ENCODE measurements at places on chromosomes 16 and 17. TPM values are rescaled to one million over a fixed set of nuclear protein-coding genes. Genes with fewer than 3 reads are reported as not detected.

The NAGS gene
- polyA plus RNA-seq = 0.55 TPM

The BCL6B gene
- polyA plus RNA-seq = 18.9 TPM

DNA sequence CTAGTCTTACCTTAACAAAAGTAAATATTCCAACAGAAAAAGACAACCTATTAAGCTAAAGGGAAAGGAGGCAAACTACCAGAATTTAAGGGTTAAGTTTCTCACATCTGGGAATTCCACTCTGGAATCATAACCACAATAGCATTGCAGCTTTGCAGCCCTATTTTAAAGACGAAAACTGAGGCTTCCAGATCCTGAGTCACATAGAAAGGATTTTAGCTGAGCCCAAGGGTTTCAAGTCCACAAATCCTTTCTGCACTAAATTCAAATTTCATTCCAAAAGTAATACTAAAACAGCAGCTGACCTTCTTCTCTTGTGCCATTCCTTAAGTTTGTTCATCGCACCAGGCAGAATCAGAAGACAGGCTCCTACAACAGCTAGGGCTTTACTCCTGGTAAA lies 17.8 kb downstream of the XYLT1 start:
- no peak for DNase-seq

GRCh38 chr17:77116371-77116860 lies 24.4 kb upstream of the SEC14L1 start:
- no peak for DNase-seq

GRCh38 chr17:29828676-29829284 lies 101.2 kb downstream of the SSH2 start:
- no peak for DNase-seq

- DNase-seq = peak; percentile 35
Measured at GRCh38 chr16:85717393-85718152, 28.8 kb upstream of the GINS2 start.

DNA sequence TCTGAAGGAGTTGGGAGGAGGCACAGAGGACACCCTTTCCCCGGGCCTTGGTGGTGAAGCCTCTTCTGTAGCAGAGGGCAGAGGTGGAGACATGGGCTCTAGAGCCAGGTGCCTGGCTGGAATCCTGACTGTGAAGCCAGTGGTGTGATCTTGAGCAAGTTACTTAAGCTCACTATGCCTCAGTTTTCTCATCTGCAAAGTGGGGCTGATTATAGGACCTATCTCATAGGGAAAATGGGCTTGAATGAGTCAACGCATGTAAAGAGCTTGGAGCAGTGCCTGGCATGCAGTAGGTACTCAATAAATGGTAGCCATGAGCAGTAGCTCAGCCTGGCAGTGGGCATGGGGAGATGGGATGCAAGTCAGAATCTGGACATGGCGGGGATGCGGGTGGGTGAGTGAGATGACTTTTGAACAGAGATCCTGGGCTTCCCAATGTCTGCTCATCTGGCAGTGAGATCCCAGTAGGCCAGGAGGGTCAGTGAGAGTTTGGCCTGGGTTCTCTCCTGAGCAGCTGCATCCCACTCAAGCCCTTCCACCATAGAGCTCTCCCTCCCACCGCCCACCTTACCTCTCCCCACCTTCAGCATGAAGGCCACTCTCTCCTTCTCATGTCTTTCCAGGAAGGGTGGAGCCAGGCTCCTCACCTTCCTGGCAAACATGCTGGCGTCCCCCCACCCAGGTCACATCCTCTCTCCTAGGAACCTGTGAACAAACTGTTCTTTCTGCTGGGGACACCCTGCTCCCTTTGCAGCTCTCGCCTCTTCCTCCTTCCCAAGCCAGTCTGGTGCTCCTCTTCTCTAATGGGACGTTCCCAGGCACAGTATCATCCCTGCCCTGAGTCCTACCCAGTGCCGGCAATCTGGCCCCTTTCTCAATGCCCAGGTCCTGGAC lies 13.1 kb upstream of the SP2 start:
- DNase-seq = no peak

GRCh38 chr16:85137323-85138072 lies 25.2 kb upstream of the CIBAR2 start:
- peak; percentile 79 for DNase-seq

GRCh38 chr17:67993998-67994361 lies 2.3 kb downstream of the C17orf58 start:
- DNase-seq = no peak

GRCh38 chr16:66135421-66135831 lies 231.1 kb upstream of the CDH5 start:
- DNase-seq = no peak

DNA sequence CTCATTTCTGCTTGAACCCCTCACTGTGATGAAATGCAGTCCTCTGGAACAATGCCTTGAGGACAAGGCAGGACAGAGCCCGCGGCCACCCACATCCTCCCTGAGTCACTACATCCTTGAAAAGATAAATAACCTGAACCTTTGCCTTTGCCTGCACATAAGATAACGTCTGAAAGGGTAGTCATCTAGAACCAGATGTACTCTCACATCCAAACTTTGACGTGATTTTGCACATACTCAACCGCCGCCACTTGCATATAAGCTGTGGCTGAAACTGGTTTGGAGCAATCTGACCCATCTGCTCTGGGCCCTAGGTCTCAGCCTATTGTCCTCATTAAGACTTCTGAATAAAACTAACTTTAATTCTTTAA lies 252.1 kb downstream of the PHKB start:
- no peak for DNase-seq
